ENCODE measurements at places on chromosomes 5 and 9.

DNA sequence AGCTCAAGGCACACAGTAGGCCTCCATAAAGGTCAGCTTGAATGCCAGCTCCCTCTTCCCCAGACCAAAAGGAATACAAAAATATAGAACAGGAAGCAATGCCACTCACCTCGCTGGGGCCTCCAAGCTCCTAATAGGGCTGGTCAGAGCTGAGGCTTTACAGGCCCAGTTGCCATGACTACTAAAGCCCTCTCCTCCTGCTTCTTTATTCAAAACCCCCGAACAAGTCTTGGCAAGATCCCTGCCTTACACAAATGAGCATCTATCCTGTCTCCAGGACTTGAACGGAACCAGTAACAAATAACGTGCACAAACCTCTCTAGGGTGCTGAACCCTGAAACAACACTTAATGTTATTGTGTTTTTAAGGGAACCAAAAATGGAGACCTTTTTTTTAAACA lies 136.3 kb downstream of the SIL1 start:
- DNase-seq = no peak

GRCh38 chr5:107887166-107887943 lies 216.6 kb upstream of the EFNA5 start:
- DNase-seq = no peak

DNA sequence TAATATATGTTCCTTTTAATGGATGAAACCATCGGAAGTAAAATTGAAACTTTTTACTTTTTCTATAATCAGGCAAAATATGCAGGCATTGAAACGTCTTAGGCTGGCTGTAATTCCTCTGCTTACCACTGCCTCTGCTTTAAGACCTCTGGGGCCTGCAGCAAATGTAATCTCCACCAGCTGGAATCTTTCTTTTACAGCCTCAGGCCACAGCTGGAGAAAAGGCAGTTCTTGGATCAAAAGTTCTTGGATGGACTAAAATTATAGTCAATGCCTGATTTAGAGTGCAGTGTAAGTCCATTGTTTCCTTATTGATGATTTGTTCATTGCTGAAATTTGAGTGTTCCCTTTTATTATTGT lies 396.7 kb downstream of the KCTD16 start:
- no peak for DNase-seq

GRCh38 chr5:58060996-58061395 lies 398.9 kb downstream of the PLK2 start:
- no peak for DNase-seq

DNA sequence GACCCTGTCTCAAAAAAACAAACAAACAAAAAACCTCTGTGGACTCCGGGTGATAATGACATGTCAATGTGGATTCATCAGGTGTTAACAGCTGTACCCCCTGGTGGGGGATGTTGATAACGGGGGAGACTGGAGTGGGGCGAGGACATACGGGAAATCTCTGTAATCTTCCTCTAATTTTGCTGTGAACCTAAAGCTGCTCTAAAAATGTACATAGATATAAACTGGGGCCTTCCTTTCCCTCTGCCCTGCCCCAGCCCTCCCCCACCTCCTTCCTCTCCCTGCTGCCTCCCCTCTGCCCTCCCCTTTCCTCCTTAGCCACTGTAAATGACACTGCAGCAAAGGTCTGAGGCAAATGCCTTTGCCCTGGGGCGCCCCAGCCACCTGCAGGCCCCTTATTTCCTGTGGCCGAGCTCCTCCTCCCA lies 1.4 kb upstream of the CEL start:
- peak; percentile 59 for DNase-seq

DNA sequence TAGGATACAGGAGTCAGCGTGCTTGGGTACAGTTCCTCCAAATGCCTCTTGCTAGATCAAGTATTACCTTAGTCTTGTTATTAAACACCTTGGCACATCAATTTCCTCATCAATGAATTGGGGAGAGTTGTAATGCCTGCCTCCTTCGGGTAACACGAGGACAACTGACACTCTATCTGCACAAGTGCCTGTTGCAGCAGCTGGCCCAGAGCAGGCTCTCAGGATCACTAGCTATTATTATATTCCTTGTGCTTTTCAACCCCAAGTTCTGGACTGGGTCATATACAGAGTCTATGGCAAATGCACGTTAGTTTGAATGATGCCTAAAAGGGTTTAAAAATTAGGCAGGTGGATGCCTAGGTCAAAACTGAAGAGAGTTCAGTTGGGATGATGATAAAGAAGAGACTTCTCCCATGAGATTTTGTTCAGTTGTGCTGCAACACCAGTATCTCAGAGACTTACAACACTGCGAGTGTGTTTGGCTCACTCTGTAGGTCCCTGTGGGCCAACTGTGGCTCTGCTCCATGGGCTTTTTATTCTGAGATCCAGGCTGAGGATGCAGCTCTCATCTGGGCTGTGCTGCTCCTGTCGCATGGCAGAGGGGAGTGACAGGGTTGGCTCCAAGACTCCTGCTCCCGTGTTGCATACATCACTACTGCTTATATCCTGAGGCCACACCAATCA lies 41.1 kb upstream of the TEX48 start:
- DNase-seq = no peak

DNA sequence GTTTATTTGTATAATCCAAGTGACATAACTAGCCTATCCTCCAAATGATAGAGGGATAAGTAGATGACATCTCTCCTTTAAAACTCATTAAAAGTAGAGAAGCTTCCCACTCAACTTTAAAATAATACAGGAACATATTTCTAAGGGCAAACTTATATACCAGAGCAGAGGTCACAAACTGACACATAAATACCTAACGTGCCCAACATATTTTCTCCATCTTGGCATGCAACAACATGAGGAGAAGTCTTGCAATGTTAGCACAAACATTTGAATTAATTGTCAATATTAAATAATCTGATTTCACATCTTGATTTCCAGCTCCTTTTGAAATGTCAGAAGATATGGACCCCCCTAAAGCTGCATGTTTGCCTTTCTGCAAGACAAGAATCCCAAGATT lies 335.0 kb downstream of the DEPDC1B start:
- DNase-seq = no peak

- no peak for DNase-seq
These were observed 289.6 kb downstream of the FGF10 start for GRCh38 chr5:44099643-44100042.

DNA sequence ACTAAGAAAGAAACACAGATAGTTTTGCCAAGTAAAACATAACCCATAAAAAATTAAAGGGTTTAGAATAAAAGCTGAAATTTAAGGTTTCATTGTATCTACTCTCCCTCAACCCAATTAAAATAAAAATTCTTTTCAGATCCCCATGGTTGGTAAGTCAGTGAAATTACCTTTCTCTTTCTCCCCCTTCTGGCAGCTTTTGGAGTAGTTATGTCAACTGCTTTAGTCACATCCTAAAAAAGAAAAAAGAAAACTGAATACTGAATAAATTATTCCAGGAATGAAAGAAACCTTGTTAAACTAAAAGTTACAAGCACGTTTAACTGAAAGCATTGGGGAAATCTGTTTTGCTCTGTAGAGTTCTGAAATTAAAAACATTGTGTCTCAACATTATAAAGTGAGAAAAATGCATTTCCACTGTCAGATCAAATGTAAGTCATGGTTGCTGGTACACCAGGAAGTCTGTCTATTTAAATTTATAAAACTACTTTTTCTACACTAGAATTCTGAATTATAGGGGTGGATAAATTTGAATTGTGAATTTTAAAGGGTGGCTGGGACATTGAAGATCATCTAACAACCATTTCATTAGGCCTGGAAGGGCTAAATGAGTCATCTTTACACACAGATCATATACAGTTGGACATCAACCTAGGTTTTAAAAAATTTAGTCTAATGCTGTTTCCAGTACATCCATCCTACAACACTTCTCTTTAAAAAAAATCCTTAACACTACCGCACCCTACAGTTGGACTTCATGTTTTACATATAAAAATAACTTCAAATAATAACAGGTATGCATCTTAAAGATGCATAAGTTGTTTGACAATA lies 24.7 kb downstream of the PSIP1 start:
- DNase-seq = no peak

DNA sequence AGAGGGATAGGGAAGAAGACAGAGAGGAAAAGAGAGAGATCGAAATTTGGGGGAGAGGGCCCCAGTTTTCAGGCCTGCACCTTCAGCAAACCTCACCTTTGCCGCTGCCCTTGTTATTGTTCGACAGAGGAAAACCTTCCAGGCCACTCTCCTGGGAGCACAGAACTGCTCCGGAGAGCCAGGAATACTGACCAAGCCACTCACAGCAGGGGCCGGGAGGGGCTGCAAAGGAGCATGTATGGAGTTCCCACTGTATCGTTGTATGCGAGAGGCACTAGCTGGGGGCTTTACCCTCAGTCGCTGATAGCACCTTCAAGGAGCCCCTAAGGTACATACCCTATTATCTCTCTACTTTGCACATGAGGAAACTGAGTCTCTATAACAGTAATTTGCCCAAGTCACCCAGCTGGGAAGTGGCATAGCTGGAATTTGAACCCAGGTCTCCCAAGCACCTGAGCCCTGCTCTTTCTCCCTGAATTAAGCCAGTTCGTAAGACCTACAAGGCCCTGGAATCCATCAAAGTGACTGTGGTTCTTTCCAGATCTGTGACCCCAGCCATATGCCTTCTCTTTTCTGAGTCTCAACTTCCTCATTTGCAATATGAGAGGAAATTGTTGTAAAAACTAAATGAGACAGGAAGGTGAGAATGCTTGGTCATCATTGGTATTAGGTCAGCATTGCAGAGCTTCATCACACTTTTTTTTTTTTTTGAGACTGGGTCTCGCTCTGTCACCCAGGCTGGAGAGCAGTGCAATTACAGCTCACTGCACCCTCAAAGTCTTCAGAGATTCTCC lies 21.0 kb upstream of the FOXE1 start:
- DNase-seq = peak; percentile 66

DNA sequence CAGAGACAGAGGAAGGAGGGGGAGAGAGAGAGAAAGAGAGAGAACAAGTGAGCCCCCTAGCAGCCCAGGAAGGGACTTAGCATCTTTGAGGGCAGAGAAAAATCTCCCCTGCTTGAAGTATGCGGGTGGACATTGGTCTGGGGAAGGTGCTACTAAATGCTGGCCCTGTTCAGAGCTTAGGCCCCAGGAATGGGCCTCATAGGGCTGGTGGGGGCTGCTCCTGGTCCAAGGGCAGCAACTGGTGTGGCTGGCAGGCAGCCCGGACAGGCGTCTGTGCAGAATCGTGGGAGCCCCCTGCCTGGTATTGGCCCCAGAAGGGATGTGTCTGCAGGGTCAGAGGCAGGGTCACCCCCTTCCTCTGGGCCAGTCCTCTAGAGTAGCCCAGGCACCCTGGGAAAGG lies 47.8 kb upstream of the SUSD3 start:
- no peak for DNase-seq

DNA sequence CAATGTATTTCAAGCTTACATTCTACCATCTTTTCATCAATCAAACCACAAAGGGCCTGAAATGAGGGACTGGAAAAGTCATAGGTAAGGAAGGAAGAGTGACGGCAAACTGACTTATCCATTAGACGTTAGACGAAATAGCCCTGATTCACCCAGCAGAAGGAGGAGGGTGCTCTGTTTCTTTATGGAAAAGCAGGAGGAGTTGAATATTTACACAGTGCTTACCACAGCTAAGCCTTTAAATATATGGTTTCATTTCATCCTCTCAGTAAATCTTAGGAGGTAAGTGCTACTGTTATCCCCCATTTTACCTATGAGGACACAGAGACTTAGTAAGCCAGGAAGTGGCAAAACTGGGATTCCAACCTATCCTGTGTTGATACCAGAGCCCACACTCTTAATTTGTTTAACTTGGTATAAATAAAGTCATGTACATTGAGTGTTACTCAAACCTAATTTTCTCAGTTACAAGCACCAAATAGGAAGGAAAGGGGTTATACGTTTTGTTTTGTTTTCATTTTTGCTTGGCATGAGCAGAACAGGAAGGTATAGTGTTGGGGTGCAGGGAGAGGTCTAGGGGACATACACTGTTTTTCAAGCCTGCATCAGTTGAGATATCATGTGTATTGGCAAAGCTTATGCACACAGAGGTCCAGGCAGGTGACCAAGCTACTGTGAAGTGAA lies 98.1 kb upstream of the IFNK start:
- DNase-seq = no peak

DNA sequence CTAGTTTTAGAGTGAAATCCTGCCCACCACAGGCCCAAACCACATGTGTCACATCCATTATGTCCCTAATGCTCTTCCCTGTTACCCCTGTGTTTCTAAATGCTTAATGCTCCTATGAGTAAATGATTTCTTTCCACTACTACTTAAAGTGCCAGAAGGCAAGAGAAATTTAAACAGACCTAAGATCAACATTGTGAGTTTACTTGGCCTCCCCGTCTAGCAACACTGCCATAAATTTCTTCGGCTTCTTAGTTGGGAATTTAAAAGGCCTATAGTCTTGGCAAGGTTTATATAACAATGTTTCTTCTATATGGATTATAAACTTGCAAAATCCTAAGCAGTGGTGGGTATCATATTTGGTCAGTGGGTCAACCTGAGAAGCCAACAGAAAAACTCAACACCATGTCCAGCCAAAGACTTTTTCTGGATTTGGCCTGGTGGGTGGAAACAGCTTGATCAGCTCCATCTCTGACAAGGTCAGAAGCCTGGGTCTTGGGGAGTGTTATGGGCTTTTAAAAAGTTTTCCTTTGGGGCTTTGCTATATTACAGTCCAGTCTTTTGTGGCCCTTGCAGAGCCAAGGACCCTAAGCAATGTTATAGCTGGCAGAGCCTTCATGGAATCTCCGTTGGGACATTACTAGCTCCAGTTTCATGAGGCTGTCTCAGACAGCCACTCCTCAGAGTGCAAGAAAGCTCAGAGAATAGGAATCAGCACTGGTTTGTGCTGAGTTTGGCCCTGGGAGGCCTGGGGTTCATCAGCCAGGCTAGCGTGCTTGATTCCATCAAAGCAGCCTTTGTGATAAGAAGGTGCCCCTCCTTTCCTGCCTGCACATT lies 119.8 kb downstream of the PRDM6 start:
- no peak for DNase-seq

DNA sequence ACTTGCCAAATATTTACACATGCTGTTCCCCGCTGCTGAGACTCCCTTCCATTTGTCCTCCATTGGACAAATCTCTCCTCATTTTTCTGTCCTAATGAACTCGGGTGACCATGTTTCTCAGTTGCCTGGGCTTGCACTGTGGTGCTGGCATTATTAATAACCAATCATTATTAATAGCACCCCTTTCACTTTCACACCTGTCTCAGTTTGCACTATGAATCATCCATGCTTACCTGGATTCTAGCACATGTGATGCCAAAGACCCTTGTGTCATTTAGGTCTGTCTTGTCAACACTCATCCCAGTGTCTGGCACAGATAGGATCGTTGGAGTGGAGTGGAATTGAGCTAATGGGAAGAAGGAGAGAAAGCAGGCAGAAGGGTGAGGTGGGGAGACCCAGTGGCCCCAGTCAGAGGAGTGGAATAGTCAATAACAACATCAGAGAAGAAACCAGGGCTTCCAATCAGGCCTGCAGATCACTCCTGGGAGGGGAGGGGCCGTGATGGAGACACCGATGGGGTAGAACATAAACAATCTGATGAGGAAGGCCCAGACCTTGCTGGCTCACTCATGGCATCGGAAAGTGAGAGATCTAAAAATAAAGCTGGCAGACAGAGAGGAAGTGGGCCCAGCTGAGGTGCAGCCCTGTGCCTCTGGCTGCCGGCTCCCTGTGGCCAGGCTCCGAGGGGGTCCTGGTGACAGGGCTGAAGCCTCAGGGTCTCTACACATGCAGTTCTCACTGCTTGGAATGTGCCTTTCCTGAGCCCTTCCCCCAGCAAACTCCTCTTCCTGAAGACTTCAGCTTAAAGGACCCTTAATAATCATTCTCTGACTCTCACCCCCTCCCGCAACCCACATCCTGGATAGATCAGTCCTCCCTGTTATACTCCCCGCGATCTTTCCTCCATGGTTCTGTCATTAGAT lies 33.5 kb upstream of the CRB2 start:
- DNase-seq = peak; percentile 71
